ENCODE measurements at places on chromosomes 5 and 9.
A peak's percentile ranks its signal among the peaks of the same experiment; 100 is the strongest.

- DNase-seq = no peak
Observed at GRCh38 chr5:51091816-51092215, 291.4 kb upstream of the ISL1 start.

DNA sequence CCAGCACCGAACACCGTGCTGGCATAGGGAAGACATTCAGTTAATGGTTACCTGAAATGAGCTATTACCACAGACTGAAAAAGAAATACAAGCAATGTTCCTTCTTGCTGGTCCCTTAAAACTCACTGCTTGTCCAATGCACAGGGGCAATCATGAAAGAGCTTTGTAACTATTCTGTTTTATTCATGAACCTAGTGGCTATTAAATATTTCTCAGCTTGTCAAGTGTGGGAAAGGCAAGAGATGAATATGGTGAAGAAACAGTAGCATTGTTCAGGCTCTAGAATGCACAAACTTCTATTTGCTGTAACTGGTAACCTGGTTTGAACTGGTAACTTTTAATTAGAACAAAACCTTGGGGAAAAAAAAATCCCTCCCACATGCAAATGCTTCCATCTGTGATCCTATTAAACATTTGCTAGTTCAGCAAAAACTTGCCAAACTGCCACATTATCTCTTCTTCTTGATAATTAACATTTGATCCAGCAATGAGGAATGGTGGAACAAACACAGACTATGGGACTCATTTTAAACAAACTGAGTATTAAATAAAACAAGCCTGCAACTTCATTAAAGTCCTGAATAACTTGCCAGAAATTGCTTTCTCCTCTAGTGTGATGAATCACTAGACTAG, 36.1 kb downstream of the YIPF5 start:
- DNase-seq = no peak

DNA sequence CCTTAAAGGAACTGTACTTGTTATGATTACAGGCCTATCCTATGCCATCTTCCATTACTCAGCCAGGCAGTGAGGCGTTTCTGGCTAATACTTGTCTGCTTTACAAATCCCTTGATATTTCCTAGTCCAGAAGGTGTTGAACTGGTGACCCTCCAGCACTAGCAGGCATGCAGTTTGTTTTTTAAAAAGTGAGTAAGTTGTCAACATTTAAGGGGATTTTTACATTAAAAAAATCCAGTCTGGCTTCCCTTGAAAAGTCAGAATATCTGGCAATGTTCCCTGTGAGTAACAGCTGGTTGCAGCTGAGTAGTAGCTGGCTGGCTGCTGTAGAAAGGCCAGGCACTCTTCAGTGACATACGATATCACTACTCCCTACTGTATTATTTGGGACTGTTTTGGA, 21.8 kb downstream of the GRIN3A start:
- no peak for DNase-seq

- DNase-seq = no peak
Observed at GRCh38 chr9:75033791-75034473, 5.8 kb upstream of the CARNMT1 start.

DNA sequence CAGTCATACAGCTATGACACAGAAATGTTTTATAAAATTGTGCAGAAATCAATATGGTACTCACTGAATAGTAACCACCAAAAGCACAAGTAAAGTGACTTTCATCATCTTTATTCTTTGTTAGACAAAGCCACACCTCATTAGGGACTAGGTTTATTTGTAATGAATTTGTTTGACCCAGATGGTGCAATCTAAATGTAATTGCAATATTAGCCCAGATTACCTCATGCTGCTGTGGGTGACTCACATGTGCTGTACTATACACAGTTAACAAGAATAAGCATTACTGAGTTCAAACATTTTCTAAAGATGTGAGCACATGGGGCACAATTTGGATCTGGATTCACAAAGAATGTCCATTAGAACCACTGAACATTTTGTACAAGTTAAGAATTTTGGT, 759.3 kb upstream of the TYRP1 start:
- DNase-seq = no peak

- DNase-seq = no peak
Observed at GRCh38 chr9:131714821-131715220, 25.1 kb downstream of the RAPGEF1 start.

- DNase-seq = no peak
Observed at GRCh38 chr5:102853680-102854079, 98.6 kb downstream of the PAM start.

DNA sequence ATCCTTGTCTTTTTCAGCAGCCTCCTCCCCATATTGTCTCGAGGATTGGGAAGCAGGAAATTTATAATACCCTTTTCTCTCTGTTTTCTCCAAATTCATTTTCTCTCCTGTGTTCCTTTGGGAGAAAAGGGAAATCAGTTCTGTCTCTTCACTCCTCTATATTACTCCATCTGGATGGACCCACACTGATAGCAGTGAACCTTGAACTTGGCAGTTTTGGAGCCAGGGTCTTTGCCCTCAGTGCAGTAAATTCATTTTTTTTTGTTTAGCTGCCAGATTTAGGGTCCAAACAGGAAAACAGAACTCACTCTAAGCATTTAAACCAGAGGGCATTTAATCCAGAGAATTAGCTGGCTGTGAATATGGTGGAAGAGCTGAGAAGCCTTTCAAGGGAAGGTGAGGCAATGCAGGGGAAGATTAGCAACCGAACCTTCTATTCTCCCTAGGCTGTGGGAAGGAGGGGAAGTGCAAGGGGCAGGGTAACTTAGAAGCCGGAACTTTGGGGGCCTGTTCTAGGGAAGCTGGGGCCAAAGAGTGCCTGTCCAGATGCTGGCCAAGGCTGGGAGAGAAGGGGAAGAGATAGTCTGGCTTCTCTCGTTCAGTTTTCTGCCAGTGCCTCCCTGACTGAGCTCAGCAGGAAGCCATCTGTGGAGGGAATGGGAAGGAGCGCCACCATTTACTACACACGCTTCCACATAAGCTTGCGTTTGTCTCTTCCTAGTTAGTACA, 16.3 kb upstream of the NPR2 start:
- no peak for DNase-seq

- no peak for DNase-seq
Observed at GRCh38 chr9:76619640-76620039, 144.6 kb upstream of the PCA3 start.

DNA sequence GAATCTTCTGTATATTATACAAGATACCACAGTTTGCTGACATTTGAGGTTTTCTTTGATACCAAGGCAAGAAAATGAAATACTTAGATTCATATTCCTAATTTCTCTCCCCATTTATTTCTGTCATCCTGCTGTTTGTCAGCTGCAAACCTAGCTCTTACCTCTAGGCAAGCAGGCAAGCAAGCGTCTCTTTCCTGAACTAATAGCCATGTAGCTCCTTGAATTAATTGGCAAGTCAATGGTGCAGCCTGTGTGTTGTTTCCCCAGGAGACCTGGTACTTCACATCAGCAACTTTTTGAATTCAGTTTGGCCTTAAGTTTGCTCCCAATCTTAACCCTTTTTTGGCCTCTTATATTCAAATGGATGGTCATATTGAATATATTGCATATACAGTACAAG, 573.6 kb upstream of the ARRDC3 start:
- DNase-seq = no peak

DNA sequence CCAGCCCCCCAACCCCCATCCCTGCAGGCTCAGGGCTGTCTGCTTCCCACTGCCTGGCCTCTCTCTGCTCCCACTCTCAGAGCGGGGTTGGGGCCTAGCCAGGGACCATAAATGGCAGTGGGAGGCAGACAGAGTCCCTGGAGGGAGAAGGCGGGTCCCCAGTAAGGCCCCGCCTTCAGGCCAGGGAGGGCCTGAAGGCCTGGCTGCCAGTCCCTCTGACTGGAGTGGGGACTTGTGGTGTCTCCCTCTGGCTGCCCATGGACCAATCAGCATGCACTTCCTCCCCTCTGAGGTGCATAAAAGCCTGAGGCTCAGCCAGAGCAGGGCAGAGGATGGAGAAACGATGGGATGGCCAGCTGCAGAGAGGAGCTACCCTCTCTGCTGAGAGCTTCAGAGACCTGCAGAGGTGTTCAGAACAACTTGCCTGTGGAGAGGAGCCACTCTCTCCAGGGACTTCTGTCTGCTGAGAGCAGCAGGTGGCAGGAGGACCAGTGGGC, 2.7 kb upstream of the BTNL9 start:
- DNase-seq = no peak

DNA sequence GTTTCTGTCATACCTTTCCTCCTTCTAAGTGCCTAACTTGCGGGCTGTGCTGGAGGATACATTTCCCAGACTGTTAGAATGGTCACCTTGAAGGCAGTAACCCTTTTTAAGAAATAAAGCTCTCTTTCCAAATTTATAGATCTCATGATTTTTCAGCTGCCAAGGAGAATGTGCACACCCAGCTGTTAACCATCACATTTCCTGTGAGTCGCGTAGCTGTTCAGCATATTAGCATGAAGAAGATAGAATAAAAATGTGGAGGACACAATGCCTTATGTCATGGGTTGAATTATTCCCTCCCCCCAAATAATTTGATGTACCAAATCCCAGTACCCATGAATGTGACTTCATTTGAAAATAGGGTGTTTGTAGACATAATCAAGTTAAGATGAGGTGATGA, 729.4 kb downstream of the MTRR start:
- DNase-seq = no peak

GRCh38 chr5:93791518-93791972, 50.1 kb upstream of the POU5F2 start:
- DNase-seq = no peak

DNA sequence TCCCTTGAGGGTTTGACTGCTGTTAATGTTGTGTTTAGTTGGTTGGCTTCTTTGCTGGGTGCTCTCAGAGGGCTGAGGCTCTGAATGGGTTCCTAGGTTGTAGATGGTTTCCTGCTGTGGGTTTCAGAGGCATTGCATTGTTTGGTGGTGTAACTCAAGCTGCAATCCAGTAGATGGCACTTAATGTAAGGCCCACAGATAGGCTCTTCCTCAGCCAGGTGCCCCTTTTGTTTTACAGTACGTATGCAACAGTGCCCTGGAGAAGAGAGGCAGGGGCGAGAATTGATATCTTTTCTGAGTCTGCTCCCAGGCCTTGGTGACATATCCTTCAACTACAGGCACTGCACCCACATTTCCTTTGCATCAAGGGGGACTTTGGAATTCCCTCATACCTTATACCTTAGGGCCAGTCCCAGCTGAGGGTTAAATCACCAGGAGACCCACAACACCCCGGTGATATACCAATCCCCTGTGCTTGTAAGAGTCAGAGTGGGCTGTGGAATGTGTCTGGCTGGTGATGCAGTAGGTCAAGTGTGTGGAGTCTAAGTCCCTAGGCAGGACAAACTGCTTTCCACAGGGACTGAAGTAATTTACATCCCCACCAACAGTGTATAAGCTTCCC, 7.0 kb upstream of the UGT3A2 start:
- peak; percentile 24 for DNase-seq

- no peak for DNase-seq
Observed at GRCh38 chr9:5041390-5042115, 56.5 kb downstream of the JAK2 start.

DNA sequence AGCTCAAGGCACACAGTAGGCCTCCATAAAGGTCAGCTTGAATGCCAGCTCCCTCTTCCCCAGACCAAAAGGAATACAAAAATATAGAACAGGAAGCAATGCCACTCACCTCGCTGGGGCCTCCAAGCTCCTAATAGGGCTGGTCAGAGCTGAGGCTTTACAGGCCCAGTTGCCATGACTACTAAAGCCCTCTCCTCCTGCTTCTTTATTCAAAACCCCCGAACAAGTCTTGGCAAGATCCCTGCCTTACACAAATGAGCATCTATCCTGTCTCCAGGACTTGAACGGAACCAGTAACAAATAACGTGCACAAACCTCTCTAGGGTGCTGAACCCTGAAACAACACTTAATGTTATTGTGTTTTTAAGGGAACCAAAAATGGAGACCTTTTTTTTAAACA, 136.3 kb downstream of the SIL1 start:
- DNase-seq = no peak

- no peak for DNase-seq
Observed at GRCh38 chr5:95615164-95615467, 4.8 kb upstream of the GPR150 start.

GRCh38 chr5:20498102-20498501, 510.1 kb upstream of the CDH18 start:
- no peak for DNase-seq

- no peak for DNase-seq
Observed at GRCh38 chr5:112117551-112117950, 301.5 kb downstream of the EPB41L4A start.

DNA sequence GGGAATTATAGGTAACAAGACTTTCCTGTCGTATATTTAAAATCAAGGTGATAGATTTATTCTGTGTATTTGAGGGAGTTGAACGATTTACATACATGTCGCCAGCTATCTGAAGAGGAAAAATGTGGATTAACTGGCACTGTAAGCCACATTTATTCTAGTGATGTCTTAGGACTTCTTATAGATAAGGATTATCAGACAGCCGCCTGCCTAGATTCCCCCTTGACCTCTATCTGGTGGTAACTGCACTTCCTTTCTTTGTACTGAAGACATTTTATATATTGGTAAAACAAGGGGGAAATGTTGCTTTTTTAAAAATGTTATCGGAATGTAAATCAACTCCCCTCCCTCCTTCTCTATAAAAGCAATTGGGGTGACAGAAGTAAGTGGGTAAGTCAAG, 39.3 kb upstream of the F2RL2 start:
- no peak for DNase-seq

GRCh38 chr5:68699966-68700365, 393.8 kb upstream of the SLC30A5 start:
- DNase-seq = no peak

DNA sequence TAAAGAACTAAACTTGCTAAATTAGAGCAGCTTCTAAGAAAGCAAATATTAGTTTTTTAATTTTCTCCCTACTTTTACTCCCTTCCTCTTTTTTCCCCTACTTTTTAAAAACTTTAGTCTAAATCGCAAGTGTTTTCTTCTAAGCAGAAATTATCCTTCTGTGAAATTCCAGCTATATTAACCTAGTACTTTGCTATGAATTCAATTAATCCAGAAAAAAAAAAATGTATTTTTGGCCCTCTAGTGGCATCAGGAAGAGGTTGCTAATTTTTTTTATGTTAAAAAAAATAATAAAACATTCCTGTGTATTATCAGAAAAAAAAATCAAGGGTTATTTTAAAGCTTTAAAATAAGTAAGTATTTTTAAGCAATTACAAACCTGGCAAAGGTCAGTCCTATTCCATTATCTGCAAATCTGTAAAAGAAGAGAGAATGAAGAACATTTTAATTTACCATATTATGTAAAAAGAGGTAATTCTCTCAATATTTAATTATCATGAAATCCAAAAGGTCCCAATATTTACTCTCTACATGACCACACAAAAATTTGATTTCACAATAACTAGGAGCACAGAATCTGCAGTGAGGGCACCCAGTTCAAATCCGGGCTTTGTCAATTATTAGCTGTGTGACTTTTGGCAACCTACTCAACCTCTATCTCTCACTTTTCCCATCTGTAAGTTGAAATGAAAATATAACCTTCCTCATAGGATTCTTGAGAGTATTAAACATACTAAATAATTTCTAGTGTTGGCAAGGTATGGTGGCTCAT, 52.0 kb downstream of the CEMIP2 start:
- no peak for DNase-seq

GRCh38 chr9:4939118-4939561, 45.9 kb upstream of the JAK2 start:
- DNase-seq = peak; percentile 20

All from GM13977 (cell line).